AG09319 (cell line): ENCODE measurements at places on chromosomes 3 and 15.

GRCh38 chr15:57797110-57797509, 90.6 kb downstream of the POLR2M start:
- no peak for DNase-seq

GRCh38 chr3:85790445-85791030, 831.7 kb downstream of the CADM2 start:
- no peak for DNase-seq

DNA sequence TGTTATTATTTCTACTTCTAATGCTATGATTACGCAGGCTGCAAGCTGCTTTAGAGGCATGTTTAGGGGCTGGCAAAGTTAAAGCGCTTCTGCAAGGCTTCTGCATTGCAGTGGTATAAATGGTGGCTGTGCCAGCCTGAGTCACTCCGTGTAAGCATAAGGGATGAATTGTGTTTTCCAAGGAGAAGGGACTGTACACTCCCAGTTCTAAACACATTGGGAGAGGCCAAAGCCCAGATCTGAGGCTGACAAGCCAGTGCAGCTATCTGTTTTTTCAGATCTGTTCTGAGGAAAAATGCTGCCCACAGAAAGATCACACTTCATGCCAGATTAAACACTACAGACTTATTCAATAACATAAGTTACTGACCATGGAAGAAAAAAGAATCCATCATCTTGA, 83.8 kb downstream of the PRICKLE2 start:
- DNase-seq = no peak

DNA sequence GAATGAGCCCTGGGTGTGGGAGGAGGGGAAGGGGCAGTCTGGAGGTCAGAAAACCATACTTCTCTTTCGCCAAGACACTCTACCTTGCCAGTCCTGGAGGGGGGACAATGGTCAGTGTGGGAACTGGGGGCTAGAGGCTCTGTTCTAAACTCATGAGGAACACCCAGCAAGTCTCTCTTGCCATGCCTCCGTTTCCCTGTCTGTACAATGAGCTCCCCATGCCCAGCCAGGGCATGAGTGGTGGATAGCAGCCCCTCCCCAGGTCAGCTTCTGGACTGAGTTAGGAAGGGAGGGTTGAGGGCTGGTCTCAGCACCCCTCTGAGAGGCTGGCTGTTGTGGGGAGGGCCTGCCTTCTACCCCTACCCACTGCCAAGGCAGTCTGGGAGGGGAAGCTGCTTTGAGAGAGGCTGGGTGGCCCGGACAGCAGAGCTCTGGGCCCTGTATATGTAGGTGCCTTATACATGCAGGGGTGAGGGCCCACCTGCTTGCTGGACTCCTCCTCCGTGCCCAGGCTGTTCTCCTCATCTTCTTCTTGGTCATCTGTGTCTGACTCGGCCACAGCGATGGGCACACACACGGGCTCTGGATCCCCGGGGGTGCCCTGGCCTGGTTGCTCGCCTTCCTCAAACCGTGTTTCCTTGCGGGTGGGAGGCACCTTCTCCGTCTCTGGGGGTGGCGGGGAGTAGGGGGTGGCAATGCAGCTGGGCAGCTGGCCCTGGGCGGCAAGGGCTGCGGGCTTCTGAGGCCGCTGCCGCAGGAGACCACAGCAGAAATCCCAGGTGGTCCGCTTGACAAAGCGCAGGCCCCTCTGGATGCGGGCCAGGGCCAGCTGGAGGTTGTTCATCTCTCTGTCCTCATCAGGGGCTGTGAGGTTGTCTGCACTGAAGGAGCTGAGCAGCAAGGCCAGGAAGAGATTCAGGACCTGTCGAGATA, 68.8 kb downstream of the SCN5A start:
- no peak for DNase-seq

GRCh38 chr3:125108833-125109535, 53.2 kb upstream of the HEG1 start:
- no peak for DNase-seq
